ENCODE measurements at places on chromosomes 4 and X. TPM values are rescaled to one million over a fixed set of nuclear protein-coding genes. Genes with fewer than 3 reads are reported as not detected.

DNA sequence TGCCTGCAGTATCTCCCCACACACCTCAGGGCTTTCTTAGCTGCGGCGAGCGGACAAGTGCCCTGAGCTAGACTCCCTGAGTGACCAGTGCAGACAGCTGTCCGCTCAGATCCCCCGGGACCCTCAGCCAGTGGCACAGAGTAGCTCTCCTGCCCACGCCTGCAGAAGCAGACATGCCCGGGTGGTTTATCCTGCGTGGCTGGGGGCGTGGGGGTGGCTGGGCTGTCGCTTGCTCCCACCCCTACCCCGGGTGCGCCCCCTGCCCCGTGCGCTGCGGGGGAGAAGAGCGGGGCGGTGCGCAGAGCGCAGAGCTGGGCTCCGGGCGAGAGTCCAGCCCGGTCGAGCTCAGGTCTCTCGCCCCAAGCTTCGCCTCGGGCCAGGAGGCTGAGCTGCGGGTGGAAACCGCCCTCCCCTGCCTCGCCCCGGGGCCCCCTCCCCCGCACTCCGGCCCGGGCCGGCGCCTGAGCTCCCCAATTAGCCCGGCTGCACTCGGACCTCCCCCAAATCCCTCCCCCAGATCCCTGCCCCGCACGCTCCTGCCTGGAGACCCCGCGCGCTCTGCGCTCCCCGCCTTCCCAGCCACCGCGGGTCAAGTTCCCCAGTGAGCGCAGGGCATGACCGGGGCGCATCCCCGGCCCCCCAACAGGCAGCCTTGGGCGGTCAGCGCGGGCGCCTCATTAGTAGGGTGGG is 11.7 kb upstream of the SHOX start:
- DNase-seq, result no peak

GRCh38 chrX:16743604-16744325 is 24.4 kb downstream of the SYAP1 start:
- DNase-seq, result no peak

DNA sequence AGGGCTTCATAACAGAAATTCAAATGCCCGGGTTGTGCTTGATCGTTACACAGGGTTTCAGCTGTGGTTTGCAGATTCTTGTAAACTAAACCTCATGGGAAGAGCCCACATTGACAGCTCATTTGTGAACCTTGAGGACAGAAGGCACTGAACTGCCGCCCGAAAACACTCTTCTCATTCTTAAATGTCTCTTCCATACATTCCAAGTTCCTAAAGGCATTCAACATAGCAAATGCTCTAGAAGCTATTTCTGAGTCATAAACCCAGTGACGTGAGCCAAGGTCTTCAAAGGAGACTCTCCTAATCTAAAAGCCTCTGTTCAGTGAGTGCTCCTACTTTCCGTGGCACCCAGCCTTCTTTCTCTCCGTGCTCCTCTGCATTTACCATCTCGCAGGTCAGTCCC is 737.8 kb upstream of the FRG1 start:
- no peak for DNase-seq

DNA sequence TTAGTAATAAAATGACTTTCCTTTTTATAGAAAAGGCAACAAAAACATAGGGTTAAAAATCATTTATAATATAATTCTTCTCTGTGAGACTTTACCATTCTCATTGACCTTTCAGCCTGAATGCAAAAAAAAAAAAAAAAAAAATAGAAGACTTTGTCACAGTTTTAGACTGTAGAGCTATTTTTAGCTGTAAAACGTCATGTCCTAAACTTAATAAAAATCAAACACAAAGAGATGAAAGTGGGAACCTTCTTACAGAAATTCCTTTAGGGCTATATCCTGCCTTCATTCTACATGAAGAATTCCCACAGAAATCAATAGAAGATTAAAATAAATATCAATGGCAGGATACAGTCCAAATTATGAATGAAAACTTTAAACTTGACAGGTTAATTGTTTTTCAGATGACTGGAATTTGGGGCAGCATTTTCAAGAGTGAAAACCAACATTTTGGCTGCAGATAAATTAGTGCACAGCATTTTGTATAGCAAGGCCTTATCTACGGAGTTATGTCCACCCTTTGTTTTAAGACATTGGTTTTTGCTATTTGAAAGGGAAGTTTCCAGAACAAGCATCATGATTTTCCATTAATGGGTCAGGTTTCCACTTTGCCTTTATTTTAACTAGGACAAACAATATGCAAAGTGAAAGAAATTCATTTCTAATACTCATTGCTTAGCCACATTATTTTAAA is 219.5 kb downstream of the SPCS3 start:
- no peak for DNase-seq

DNA sequence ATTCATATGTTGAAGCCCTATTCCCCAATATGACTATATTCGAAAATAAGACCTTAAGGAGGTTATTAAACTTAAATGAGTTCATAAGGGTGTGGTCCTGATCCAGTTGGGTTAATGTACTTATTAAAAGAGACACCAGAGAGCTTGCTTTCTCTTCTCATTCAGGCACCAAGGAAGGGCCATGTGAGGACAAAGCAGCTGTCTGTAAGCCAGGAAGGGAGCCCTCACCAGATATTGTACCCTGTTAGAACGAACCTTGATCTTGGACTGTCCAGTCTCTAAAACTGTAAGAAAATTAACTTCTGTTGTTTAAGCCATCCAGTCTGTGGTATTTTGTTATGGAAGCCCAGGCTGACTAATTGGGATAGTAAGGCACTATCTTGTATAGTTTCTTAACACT is 9.1 kb upstream of the YTHDC1 start:
- DNase-seq, result no peak

Gene HSFX4
- 0.14 TPM for polyA plus RNA-seq

Gene ATOH1
- not detected for polyA plus RNA-seq

Gene RAB33A
- polyA plus RNA-seq, result 0.33 TPM

Gene TBC1D8B
- 6.1 TPM for polyA plus RNA-seq

Gene HSFX3
- 0.12 TPM for polyA plus RNA-seq

Gene GCNA
- polyA plus RNA-seq, result 3.3 TPM

Gene DGKK
- polyA plus RNA-seq, result 9.8 TPM

Gene GYPE
- 3.0 TPM for polyA plus RNA-seq
